Right atrium auricular region (tissue), 2 donors: ENCODE measurements at places on chromosomes 6 and 20.

- no peak for DNase-seq
Observed at GRCh38 chr20:43294031-43294430, 104.3 kb upstream of the PTPRT start.

DNA sequence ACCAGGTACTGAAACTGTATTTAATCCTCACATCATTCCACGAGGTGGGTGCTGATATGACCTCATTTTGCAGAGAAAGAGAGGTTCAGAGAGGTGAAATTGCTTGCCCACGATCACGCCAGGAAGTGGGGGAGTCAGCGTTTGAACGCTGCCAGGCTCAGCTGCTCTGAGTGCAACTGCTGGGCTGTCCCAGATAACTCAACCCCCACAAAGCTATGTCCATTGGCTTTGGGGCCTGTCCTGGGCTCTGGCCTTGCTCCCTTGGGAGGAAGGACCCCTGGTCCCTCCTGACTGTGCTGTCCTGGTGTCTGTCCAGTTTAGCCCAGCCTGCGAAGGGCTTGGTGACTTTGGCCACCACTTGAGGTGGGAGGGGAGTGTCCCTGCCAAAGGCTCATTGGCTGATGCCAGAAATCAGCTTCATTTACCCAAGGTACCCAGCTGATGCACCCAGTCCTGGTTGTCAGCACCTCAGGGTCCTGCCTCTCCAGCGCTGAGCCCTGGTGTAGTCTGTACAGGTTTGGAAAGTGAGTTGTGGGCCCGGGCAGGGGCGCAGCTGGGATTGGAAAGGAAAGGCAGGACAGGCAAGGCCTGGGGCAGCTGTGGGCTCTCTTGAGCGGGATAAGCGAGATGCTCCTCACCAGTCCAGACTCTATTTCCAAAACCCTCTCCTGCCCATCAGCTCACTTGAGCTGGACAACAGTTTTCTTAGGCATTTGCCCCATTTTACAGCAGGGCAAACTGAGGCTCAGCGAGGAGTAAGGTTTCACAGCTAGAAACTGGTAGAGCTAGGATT is 38.5 kb downstream of the SUN5 start:
- DNase-seq = peak; percentile 46

DNA sequence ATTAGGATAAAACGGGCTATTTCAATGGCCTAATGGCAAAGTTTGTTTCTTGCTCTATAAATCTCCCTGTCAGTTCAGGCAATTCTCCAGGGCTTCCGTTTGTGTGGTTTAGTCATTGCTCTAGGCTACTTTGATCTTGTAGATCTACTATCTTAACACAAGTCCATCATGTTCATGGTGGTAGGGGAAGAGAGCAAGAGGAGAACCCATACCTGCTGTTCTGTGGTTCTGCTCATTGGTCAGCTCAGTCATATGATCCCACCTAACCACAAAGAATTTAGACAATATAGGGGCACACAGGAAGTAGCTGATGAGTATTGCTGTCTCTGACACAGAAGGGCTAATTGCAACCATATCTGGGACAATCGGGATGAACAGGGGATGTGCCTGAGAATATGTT is 4.9 kb upstream of the DEK start:
- no peak for DNase-seq

DNA sequence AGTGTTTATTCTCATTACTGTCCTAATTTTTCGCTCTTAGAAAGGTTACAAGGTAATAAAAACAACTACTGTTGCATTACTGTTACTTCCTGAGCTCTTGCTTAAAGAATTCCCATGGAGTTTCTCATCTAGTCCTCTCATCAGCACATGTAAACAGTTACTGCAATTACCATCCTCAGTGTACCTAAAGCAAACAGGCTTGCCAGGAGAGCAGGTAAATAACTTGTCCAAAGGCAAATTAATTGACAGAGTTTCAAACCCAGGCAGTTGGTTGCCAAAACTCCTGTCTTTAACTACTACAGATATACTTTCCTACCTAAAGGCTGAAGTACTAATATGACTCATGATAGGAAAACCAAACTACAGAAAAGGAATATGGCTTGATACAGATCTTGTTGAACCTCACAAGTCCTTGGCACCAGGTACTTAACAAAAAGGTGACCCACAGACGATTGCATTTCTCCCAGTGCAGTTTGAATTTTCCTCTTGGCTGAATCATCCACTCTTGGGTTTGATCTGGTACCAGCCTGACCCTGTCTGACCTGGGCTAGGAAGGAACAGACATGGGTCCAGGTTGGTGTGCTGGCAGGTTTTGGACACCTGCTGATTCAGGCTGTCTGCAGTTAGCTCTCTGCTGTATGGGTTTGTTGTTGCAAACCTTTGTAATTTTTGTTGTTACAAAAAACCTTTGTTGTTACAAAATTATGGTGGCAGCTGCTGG is 153.0 kb downstream of the CFAP61 start:
- no peak for DNase-seq

GRCh38 chr6:20907486-20908071 is 373.3 kb downstream of the CDKAL1 start:
- no peak for DNase-seq
